Pulmonary artery endothelial cell (primary cell): ENCODE measurements at places on chromosomes 16 and 17. TPM values are rescaled to one million over a fixed set of nuclear protein-coding genes. Genes with fewer than 3 reads are reported as not detected.

TMEM100 gene
- 0.33 and 0.60 TPM in 2 replicates for total RNA-seq

APOH gene
- not detected in 2 replicates for total RNA-seq

ST6GALNAC1 gene
- 0.33 TPM in 1 of 2 replicates, not detected in the other for total RNA-seq

MTSS2 gene
- total RNA-seq, result 6.1 and 13.0 TPM in 2 replicates

INCA1 gene
- total RNA-seq, result 0.13 and 0.28 TPM in 2 replicates

ITGAX gene
- total RNA-seq, result 0.04 and 1.1 TPM in 2 replicates

SRRM2 gene
- total RNA-seq, result 38.5 and 43.9 TPM in 2 replicates

OSGIN1 gene
- total RNA-seq, result 1.7 and 2.8 TPM in 2 replicates

CFAP97D1 gene
- under 0.01 TPM in 1 of 2 replicates, not detected in the other for total RNA-seq

KRT33B gene
- total RNA-seq, result not detected in 2 replicates

ALOX12B gene
- not detected in 2 replicates for total RNA-seq

HSD17B2 gene
- total RNA-seq, result 0.13 and 1.7 TPM in 2 replicates
